Left lung (tissue), 14 donors: ENCODE measurements at places on chromosomes 5 and 9. TPM values are rescaled to one million over a fixed set of nuclear protein-coding genes. Genes with fewer than 3 reads are reported as not detected.

GRCh38 chr5:127012916-127013315, 17.4 kb downstream of the MARCHF3 start:
- no peak overlapping the region for H3K4me3 ChIP-seq
- no peaks in the 10 kb centered on the region for H3K27me3 ChIP-seq
- H3K4me1 ChIP-seq, result peaks cover 11% of the 10 kb centered on the region
- H3K27ac ChIP-seq, result no peak overlapping the region
- peak; percentile 6 for DNase-seq

DNA sequence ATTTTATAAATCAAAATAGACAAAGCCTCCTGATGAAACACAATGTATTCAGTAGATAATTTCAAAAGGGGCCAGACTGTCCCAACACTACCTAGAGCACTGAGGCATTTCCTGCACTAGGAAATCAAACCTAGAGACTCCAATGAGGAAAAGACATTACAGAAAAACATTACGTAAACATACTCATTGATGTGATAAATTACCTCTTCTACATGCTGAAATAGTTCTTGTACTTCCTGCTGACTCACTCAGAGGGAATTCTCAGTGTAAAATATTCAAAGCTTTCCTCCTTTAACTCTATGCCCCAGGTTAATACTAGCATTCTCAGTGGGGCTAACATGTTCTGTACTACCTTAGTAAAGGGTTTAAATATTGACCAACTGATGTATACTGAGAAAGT, 178.0 kb downstream of the ESM1 start:
- no peak for DNase-seq
- no peak overlapping the region for H3K4me3 ChIP-seq

DNA sequence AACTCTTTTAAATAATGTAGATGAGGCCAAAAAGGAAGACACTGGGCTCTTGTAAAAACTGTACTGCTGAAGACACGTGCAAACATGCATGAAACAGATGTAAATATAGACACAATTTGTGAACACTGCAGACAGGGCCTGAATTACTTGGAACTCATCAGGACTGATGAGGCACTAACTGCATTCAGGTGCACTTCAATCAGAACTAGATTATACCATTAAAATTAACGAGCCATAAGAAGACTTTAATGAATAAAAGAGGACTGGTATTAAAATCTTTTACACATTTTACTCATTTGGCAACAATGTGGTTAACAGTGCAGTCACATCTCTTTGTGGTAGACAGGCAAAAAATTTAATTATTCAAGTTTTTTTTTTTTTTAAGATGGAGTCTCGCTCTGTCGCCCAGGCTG, 13.4 kb upstream of the ZCCHC9 start:
- no peaks in the 10 kb centered on the region for H3K4me1 ChIP-seq
- H3K4me3 ChIP-seq, result no peak overlapping the region
- H3K27me3 ChIP-seq, result no peaks in the 10 kb centered on the region
- DNase-seq, result no peak

- H3K36me3 ChIP-seq, result peaks cover 37% of the 10 kb centered on the region
- peak overlapping the region; percentile 91 for H3K27ac ChIP-seq
- DNase-seq, result peak; percentile 86
- H3K4me3 ChIP-seq, result peak overlapping the region; percentile 73
- H3K4me1 ChIP-seq, result peaks cover 76% of the 10 kb centered on the region
These were observed 2.8 kb downstream of the PDLIM7 start for GRCh38 chr5:177494346-177495195.

GRCh38 chr9:70983723-70984295, 137.6 kb downstream of the TRPM3 start:
- no peak for DNase-seq
- H3K4me1 ChIP-seq, result no peaks in the 10 kb centered on the region
- no peak overlapping the region for H3K4me3 ChIP-seq
- H3K27me3 ChIP-seq, result no peaks in the 10 kb centered on the region

DNA sequence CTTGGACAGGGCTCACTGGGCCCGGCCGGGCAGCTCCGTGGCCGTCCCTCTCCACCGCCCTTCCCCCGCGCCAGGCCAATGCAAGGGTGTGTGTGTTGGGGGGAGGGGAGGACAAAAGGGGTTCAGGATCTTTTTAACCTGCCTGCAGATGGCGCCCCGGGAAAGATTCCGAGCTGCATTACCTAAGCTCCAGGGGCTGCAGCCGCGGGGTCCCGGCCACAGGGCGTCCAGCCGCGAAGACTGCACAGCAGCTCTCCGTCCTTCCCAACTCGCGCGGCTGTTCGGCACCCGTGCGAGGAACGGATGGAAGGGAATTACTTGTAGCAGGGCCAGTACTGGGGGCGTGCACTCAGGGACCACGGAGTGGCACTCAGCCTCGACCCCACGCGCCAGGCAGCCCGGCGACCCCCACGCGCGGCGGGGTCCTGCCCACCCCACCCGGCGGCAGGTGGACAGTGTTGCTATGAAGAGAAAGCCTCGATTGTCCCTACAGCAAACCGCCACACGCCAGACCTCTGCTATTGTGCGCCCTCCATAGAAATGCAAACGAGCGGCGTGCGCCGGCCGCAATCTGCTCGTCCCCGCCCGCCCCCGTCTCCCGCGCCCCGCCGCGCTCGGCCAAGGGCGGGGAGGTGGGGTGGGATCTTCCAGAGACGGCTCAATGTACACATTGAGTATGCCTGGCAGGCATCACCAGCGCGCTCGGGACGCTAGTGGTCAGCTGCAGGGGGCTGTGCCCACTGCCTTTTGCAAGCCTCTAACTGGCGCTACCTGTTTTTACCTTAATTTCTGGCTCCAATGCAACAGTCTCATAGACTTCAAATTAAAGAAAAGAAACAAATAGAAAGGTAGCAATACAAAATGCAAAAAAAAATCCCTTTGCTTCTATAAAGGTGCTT, 796 bp upstream of the GADD45G start:
- H3K4me3 ChIP-seq, result peak overlapping the region; percentile 76
- peak overlapping the region; percentile 23 for H3K27ac ChIP-seq
- no peaks in the 10 kb centered on the region for H3K36me3 ChIP-seq
- peaks cover 21% of the 10 kb centered on the region for H3K4me1 ChIP-seq
- no peaks in the 10 kb centered on the region for H3K27me3 ChIP-seq

DNA sequence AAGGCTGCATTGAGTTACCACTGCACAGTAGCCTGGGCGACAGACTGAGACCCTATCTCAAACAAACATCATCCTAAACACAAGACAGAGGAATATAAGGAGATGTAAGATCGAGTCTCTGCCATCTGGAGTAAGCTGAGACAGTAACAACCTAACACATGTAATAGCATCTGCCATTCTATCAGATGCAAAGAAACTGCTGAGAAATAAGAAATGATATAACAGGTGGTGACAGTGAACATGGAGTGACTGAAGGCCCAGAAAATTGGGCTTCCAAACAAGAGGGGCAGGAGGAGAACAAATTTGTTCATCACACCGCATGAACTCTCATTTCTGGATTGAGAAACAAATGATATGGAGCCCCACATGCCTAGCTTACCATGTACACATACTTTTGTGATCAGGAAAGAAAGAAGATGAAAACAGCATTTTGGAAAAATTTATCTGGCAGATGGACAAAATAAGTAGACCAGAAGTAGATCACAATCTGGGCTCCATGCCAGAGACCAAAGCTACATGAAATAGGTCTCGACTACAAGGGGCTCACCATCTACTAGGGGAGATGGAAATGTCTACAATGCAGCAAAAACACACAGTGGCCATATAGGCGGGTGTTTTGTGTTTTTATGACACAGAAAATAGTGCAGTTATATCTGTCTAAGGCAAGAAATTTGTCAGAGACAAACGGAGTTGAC, 45.5 kb downstream of the ECPAS start:
- H3K36me3 ChIP-seq, result peaks cover 84% of the 10 kb centered on the region
- H3K4me1 ChIP-seq, result no peaks in the 10 kb centered on the region
- no peak for DNase-seq

- no peak for DNase-seq
- no peak overlapping the region for H3K4me3 ChIP-seq
- no peaks in the 10 kb centered on the region for H3K27me3 ChIP-seq
- H3K27ac ChIP-seq, result no peak overlapping the region
- H3K36me3 ChIP-seq, result no peaks in the 10 kb centered on the region
These were observed 1044.2 kb downstream of the TLE4 start for GRCh38 chr9:80615964-80616363.

DNA sequence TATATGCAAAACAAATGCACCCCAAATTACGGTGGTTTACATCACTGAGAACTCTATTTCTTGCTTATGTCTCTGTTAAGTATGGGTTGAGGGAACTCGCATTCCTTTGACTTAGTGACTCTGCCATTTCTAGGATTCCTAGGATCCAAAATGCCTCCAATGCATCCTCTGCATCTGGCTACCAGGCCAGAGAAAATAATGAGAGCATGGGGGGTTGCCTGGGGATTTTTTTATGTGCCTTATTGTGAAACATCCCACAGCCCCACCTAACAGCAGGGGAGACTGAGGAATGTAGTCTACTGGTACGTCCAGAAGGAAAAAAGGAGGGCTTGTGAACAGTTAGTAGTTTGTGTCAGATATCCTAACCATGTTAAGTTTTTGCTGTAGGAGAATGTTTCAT, 466.0 kb upstream of the ARRDC3 start:
- no peak for DNase-seq
- H3K4me3 ChIP-seq, result no peak overlapping the region
- H3K27me3 ChIP-seq, result no peaks in the 10 kb centered on the region
- H3K27ac ChIP-seq, result no peak overlapping the region
- no peaks in the 10 kb centered on the region for H3K4me1 ChIP-seq

GRCh38 chr9:95429096-95429495, 87.7 kb downstream of the PTCH1 start:
- H3K36me3 ChIP-seq, result no peaks in the 10 kb centered on the region
- H3K27me3 ChIP-seq, result no peaks in the 10 kb centered on the region
- H3K4me3 ChIP-seq, result no peak overlapping the region
- DNase-seq, result no peak
- H3K4me1 ChIP-seq, result no peaks in the 10 kb centered on the region
- no peak overlapping the region for H3K27ac ChIP-seq

DNA sequence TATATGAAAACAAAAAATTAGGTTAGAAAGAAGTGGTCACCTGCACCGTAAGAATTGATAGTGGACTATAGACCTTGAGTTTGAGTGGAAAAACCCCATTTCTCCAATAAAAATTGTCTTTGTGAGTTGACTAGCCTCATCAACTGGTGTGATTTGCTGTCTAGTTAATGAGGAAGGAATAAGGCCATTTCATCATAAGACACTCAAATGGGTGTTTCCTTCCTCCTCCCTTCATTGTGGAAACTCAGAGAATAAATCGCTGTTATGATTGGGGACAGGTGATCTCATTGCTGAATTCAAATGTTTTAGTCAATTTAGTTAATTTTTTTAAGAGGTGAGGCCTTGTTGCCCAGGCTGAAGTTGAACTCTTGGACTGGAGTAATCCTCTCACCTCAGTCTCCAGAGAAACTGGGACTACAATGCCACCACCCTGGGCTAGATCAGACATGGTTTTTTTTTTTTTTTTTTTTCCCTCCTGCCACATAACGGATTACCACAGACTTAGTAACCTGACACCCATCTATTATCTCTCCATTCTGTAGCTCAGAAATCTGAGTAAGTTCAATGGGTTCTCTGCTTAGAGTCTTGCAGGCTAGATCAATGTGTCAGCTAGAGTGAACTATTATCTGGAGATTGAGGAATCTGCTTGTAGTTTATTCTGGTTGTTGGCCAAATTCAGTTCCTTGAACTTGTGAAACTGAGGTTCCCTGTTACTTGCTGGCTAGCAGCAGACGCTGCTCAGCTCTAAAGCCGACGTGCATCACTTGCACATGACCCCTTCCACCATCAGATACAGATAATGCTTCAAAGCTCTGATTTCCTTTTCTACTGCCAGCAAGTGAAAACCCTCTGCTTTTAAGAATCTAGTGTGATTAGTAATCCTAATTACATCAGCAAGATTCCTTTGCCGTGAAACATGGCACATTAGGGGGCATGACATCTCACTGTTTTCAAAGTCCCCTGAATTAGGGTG, 663.8 kb upstream of the CDH9 start:
- no peaks in the 10 kb centered on the region for H3K27me3 ChIP-seq
- H3K36me3 ChIP-seq, result no peaks in the 10 kb centered on the region
- H3K4me1 ChIP-seq, result no peaks in the 10 kb centered on the region
- no peak for DNase-seq
- H3K4me3 ChIP-seq, result no peak overlapping the region

- H3K4me1 ChIP-seq, result no peaks in the 10 kb centered on the region
- DNase-seq, result no peak
- H3K27me3 ChIP-seq, result no peaks in the 10 kb centered on the region
- H3K27ac ChIP-seq, result peak overlapping the region; percentile 21
These were observed 337.9 kb upstream of the RFX3 start for GRCh38 chr9:3863686-3864085.

- H3K36me3 ChIP-seq, result no peaks in the 10 kb centered on the region
- H3K4me3 ChIP-seq, result no peak overlapping the region
- no peak for DNase-seq
- H3K4me1 ChIP-seq, result no peaks in the 10 kb centered on the region
These were observed 57.8 kb upstream of the C5orf46 start for GRCh38 chr5:147963948-147964693.

GRCh38 chr5:131377785-131378325, 114.0 kb downstream of the CDC42SE2 start:
- peaks cover 69% of the 10 kb centered on the region for H3K4me1 ChIP-seq
- H3K27me3 ChIP-seq, result no peaks in the 10 kb centered on the region
- no peak overlapping the region for H3K27ac ChIP-seq
- no peak for DNase-seq
- no peaks in the 10 kb centered on the region for H3K36me3 ChIP-seq
- H3K4me3 ChIP-seq, result no peak overlapping the region

DNA sequence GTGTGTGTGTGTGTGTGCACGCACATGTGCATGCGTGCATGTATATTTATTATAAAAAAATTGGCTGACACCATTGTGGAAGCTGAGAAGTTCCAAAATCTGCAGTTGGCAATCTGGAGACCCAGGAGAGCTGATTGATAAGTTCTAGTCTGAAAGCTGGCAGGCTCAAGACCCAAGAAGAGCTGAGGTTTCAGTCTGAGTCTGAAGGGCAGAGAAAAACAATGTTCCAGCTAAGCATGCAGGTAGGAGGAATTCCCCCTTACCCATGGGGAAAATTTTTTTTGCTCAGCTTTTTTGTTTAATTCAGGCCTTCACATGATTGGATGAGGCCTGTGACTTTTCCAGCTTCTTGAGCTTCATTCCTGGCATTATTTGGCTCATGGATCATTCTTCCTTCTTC, 31.2 kb upstream of the ACTBL2 start:
- DNase-seq, result no peak
- no peaks in the 10 kb centered on the region for H3K4me1 ChIP-seq
- H3K4me3 ChIP-seq, result no peak overlapping the region
- no peak overlapping the region for H3K27ac ChIP-seq
- no peaks in the 10 kb centered on the region for H3K27me3 ChIP-seq

- H3K4me1 ChIP-seq, result no peaks in the 10 kb centered on the region
- no peak overlapping the region for H3K27ac ChIP-seq
- H3K27me3 ChIP-seq, result no peaks in the 10 kb centered on the region
- H3K36me3 ChIP-seq, result no peaks in the 10 kb centered on the region
- no peak for DNase-seq
- no peak overlapping the region for H3K4me3 ChIP-seq
These were observed 27.4 kb downstream of the INVS start for GRCh38 chr9:100126423-100126822.

Gene DCTN3
- 90.4 TPM for polyA plus RNA-seq

Gene SLCO6A1
- not detected for polyA plus RNA-seq

Gene DIAPH1
- polyA plus RNA-seq, result 48.1 TPM

Gene RAB14
- 92.8 TPM for polyA plus RNA-seq

Gene PRSS3
- polyA plus RNA-seq, result not detected

Gene PCDHB3
- polyA plus RNA-seq, result 3.4 TPM

Gene GRXCR2
- polyA plus RNA-seq, result not detected

Gene NUTM2G
- 0.82 TPM for polyA plus RNA-seq

Gene C9orf50
- 0.18 TPM for polyA plus RNA-seq

Gene SLC6A7
- polyA plus RNA-seq, result not detected

Gene PCDHGB1
- 1.7 TPM for polyA plus RNA-seq

Gene NUTM2F
- not detected for polyA plus RNA-seq

Gene ADAMTS2
- polyA plus RNA-seq, result 33.9 TPM
